ENCODE measurements at places on chromosomes 5 and 9. TPM values are rescaled to one million over a fixed set of nuclear protein-coding genes. Genes with fewer than 3 reads are reported as not detected.

Gene KCNV2
- not detected for total RNA-seq

Gene GOLGA2
- total RNA-seq = 171 TPM

Gene FOXD4
- 0.29 TPM for total RNA-seq

Gene TMEM215
- not detected for total RNA-seq

Gene QRFP
- total RNA-seq = not detected

Gene ITGA1
- total RNA-seq = 52.1 TPM

Gene EDIL3
- total RNA-seq = 51.4 TPM

Gene CLTB
- 224 TPM for total RNA-seq

Gene FAM219A
- total RNA-seq = 22.1 TPM

Gene NPR2
- total RNA-seq = 45.2 TPM

GRCh38 chr5:10457682-10458574 is 16.2 kb downstream of the ROPN1L start:
- no peak for DNase-seq

DNA sequence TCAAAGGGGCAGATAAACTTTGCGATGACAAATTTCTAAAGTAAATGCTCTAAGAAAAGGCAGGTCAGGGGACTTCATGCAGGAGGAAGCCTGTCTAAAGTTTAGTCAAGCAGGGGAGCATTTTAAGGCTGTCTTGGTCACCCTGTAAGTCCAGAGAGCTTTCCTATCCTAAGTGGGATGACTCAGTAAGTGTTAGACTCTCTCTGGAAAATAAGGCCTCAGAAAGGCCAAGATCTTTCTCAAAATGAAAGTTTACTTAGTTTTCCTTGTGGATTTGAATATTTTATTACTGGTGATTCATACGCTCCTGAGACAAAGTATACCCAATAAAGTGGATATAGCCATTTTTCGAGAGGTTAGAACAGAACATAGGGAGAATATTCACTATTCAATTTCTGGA is 806.9 kb upstream of the CDH9 start:
- no peak for DNase-seq

DNA sequence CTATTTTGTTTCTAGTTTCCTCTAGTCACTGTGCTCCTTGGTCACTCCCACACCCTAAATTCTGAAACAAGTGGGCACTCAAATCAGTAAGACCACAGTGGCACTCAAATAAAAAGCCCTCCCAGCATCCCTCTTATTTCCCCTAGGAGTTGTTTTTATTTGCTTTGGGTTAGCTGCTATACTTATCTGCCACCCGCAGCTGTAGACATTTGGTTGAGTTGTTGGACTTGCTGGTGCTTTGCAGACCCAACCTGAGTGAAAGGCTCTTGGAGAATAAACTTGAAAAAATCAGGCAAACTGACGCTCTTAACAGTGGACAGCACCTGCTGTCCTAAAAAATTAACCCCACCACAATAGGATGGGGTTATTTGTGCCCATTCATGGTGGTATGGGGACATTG is 203.0 kb downstream of the SPATA31A6 start:
- no peak for DNase-seq

GRCh38 chr5:160685695-160686094 is 166.3 kb downstream of the ATP10B start:
- DNase-seq = no peak

DNA sequence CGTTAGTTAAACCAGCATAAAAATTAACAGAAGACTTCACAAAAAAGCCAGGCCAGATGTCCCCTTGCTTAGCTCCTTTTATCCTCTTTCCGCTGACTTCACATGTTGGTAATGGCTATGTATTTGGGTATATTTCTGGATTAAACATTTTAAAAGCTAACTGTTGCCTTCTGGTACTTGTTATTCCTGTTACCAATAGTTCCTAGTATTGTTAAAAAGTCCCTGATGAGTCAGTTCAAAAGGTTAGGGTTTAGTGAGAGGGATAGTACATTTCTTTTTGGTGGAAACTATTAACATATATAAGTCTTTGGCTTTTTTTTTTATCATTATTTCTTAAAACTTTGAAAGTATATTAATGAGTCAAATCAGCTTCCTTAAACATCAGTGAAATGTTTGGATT is 103.2 kb upstream of the ELL2 start:
- no peak for DNase-seq

- peak; percentile 92 for DNase-seq
Measured at GRCh38 chr5:14580398-14581034, 1.1 kb upstream of the OTULINL start.

GRCh38 chr9:36748322-36748899 is 175.7 kb downstream of the MELK start:
- peak; percentile 37 for DNase-seq

GRCh38 chr9:114120192-114121014 is 21.3 kb upstream of the KIF12 start:
- no peak for DNase-seq

- DNase-seq = no peak
Measured at GRCh38 chr5:143102411-143102810, 301.1 kb downstream of the NR3C1 start.

DNA sequence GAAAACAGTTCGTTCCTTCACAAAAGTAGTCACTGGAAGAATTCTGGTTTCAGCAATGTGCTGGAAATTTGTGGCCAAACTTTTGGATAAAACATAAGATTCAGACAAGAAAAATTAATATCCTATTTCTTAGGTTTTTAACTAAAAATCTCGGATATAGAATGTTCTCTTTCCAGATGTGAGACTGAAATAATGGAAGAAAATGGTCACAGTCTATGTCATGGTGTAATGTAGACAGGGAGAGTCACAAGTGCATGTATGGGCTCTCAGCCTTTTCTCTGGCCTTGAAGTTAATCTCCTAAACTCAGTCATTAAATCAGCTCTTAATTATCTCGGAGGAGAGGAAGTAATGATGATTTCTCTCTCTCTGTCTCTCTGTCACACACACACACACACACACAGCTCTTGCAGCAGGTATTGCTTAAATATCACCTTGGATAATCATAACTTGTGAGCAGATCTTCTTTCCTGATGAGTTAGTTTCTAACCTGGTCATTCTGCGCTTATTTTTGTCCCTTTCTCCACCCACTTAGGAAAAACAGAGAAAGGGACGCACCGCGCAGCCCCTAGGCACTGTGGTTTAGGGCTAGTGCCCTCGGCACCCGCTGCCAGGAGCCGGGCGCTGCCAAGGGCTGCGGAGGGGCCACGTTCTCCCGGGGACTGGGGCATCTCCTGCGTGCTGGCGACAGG is 672 bp upstream of the ITGA2 start:
- DNase-seq = no peak

DNA sequence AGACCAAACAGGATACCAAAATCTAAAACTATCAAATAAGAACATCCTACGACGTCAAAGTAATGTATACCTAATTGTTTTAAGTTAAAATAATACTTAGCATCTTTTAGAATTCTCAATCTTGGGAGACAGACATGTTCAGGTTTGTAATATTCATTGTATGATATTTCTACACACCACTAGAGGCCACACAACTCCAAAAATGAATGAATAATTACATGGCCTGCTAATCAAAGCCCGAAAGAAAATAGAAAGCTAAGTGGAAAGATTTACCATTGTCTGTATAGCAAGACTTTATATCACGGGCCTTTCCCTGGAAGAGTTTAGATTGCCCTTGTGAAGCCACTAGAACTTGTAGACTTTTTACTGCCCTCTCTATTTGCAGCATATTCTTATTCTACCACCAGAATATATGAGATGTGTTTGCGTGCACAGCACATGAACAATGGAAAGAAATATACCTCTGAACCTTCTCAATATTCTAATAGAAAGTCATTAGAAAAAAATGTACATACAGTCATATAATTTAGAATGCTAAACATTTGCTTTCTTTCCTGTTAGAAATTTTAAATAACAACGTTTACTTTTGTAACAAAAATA is 380.1 kb upstream of the NUDT12 start:
- DNase-seq = no peak

DNA sequence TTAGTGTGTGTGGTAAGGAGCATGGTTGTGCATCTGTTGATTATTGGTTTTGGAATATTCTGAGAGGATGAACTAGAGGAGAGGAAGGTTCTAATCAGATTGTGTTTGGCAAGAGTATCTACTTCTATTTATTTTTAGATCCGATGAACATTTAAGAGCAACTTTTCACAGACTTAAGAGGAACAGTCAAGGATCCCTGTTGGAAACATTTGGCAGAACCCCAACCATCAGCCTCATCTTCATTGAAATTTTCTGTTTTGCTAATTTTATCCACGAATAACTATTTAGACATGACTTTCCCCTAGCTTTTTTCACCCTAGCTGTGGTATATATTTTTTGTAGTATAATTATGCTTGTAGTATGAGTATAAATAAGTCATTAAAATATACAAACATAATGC is 868.5 kb downstream of the MAT2B start:
- DNase-seq = no peak

GRCh38 chr9:133889584-133890301 is 102.4 kb downstream of the VAV2 start:
- peak; percentile 22 for DNase-seq

GRCh38 chr5:148860599-148860998 is 34.2 kb downstream of the ADRB2 start:
- no peak for DNase-seq

GRCh38 chr5:34957857-34958690 is 28.7 kb downstream of the DNAJC21 start:
- peak; percentile 40 for DNase-seq

DNA sequence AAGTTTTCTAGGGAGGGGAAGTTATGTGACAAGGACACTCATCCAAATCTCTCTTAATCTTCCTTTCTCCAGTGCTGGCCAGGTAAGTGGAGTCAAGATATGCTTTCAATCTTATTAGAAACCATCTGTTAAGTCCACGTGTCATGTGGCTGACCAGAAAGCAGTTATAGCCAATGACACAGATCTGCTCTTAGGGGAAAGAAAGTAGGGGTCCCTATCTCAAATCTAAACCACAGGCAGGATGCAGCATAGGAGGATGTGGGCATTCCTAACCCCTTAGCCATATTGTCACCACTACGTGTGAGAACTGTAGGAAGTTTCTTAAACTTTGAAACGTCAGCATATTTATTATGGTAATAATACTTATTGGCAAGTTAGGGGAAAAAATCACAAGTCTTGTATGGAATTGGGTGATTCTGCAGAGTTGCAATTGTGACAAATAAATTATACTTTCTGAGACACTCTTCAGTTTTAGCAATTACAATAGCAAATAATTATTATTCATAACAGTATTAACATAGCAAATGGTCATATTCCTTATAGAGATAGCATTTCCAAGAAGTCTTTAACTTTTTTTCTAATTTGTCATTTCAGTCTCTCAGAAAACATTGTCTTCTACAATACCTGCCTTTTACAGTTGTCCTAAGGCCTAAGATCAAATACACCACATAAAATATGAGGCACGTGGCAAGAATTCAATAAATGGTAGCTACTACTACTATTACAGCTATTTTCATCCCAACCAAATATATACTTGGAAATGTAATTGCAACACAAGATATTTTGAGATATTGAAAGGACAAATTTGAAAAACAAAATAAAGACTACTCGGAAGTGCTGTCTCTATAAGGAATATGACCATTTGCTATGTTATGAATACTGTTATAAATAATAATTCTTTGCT is 236.9 kb downstream of the PDE4D start:
- no peak for DNase-seq

GRCh38 chr5:67493676-67494075 is 297.1 kb upstream of the CD180 start:
- peak; percentile 32 for DNase-seq

DNA sequence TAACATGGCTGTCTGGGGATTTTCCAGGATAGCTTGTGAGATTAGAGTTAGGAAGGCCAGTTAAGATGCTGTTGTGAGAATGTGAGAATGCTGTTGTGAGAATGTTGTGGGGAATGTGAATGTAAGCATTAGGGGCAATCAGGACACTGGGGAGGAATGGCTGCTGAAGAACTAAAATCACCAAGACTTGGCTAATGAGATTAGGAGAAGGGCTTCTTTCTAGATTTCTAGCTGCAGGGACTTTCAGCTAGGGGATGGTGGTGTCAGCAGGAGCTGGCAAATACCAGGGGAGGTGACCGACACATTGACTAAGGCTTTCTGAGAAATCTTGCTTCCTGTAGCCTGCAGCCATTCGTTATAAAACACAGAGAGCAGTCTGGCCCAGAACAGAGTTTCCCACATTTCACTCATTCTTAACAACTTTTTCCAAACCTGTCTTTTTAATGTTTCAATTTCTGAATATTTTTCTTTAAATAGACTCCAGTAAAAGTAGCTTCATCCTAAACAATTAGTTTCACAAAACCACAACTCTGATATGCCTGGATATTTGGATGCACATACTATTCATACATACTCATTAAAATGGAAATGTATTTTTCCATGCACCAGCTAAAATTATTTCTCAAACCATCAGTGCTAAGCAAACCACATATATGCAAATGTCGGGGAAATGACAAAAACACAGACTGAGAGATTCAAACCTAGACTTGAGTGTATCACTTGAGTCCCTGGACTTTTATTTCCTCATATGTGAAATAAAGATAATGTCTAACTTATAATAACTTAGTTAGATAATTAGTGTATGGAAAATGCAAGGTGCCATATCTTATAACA is 89.3 kb upstream of the TNC start:
- peak; percentile 42 for DNase-seq

- no peak for DNase-seq
Measured at GRCh38 chr5:126972062-126972895, 58.1 kb downstream of the MARCHF3 start.

DNA sequence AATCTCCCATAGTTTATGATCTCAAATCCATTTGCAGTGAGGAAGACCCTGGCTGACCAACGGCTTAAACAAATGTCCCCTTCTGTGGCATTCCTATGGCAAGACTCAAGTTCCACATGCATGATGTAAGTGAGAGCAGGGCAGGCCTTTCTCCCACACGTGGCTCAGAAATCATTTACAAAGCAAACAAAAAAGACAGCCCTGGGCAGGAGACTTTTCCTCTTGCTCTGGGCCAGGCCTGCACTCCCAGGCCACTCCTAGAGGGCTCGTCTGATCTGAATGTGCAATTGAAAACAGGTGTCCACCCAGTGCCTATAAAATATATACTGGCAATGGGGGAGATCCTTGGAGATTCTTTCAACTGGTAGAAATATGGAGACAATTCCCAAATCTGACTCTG is 123.1 kb downstream of the DMRT2 start:
- DNase-seq = peak; percentile 7

GRCh38 chr9:136531904-136532798 is 13.7 kb downstream of the NOTCH1 start:
- no peak for DNase-seq

DNA sequence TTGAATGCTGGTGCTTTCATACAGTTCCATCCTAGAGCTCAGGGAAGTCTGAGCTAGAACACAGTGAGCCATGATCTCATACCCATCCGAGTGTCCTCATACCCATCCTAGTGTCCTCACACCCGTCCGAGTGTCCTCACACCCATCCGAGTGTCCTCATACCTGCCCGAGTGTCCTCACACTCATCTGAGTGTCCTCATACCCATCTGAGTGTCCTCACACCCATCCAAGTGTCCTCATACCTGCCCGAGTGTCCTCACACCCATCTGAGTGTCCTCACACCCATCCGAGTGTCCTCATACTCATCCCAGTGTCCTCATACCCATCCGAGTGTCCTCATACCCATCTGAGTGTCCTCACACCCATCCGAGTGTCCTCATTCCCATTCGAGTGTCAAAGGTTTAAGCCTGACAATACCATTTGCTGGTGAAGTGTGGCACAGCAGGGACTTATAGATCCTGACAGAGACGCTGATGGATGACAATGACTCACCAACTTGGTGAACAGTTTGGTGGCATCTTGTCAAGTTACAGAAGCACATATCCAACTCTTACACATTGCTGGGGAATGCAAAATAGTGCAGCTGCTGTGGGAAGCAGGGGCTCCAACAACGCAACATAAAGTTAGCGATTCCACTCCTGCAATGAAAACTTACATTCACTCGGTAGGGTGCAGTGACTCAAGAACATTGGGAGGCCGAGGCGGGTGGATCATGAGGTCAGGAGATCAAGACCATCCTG is 77.0 kb upstream of the COL5A1 start:
- DNase-seq = peak; percentile 48

- DNase-seq = no peak
Measured at GRCh38 chr9:120555839-120556238, 24.1 kb downstream of the CDK5RAP2 start.
